ENCODE measurements at places on chromosomes 3 and 15. TPM values are rescaled to one million over a fixed set of nuclear protein-coding genes. Genes with fewer than 3 reads are reported as not detected.

DNA sequence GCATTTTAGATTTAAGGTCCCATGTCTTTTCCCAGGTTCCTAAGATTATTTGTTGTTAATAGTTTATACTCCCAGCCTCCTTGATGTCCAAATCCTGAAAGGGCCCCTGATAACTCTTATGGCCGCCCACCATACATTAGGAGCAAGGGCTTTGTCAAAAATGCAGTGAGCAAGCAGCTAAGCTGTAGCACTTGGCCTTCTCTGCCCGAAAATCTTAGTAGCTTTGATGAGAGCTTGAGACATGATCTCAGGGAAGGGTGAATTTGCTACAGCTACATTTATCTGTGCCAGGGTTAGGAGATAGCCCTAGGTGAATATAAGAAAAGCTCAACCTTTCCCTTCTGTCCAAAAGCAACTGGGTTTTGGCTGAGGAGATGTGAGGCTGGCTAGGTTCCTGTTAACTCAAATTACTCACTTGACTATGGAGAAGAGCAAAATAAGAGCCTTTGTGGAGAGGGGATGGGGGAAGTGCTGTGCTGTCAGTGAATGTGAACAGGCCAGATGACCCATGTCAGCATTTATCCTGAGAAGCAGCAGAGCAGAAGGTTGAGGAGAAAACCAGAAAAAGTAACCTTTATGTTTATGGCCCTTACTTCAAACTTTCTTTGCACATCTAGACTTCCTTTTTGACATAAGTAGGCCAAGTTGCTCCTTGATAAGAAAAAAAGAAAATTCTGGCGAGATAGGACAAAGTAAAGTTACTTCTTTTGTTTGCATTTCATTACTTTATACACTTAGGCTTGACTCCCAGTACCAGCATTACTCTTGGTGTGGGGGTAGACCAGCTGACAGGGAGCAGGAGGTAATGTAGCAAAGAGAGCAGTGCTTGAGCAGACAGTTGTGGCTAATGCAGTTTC lies 21.1 kb downstream of the MAPK6 start:
- no peak for DNase-seq

DNA sequence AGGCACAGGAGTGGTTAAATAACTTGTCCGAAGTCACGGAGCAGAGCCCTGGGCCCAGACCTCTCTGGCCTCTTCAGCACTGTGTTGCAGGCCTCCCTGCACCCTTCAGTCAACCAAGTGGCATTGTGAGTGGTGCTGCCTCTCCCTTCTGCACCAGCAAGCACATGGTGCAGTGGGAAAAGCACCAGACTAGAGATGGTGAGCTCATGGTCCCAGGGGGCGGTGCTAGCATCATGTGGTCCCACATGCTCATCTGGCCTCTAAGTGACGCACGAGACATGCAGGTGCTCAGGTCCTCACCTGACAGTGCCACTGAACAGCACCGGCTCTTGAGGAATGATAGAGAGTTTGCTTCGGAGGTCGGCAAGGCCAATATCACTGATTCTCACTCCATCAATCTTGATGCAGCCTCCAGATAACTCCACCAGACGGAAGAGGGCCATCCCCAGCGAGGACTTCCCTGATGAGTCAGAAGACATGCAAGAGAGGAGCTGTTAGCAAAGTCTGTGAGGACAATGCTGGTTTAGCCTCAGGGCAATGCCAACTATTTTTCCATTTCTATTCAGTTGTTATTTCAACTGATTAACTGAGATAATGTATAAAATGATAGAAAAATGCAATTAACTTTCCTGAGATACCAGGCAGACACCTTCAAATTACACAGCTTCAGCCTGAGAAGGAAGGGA lies 53.1 kb upstream of the PARL start:
- no peak for DNase-seq

GRCh38 chr3:142027300-142027699 lies 122.0 kb downstream of the TFDP2 start:
- DNase-seq = no peak

DNA sequence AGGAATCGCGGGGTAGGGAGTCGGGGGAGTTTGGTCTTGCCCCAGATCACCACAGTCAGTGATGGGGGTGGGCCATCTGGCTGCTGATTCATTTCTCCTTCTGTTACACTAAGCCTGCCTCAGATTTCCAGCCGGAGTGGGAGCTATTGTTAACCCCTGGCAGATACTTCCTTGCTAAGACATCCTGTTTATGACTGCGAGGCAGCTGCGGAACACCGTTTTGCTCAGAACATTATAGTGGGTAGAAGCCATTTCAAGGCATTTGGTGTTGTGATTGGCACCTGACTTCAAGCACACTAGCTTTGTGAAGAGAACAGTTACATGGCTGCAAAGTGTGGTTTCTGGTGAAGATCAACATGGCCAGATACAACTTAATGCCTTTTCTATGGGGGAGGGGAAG lies 73.8 kb downstream of the FLNB start:
- peak; percentile 57 for DNase-seq

DNA sequence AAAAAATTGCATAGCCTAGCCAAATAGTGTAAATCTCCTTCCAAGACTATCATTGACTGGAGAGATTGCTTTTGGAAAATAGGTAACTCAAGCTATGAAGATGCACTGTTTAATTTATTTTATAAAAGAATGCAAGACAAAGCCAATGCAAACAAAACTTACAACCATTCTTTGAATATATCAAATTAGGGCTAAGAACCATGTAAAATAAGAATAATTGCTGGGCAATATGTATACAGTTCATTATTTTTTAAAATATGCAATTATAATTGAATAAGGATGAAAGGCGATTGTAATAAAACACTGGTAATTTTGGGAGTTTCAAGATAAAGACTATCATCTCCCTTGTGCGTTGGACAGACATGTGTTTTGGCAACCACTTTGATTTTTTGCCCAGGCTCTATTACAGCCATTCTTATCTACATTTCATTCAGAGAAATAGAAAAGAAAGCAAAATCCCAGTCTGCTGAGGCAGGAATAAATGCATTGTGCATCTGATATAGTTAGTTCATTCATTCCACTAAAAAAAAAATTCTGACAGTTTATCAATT lies 242.3 kb upstream of the ROBO1 start:
- no peak for DNase-seq

DNA sequence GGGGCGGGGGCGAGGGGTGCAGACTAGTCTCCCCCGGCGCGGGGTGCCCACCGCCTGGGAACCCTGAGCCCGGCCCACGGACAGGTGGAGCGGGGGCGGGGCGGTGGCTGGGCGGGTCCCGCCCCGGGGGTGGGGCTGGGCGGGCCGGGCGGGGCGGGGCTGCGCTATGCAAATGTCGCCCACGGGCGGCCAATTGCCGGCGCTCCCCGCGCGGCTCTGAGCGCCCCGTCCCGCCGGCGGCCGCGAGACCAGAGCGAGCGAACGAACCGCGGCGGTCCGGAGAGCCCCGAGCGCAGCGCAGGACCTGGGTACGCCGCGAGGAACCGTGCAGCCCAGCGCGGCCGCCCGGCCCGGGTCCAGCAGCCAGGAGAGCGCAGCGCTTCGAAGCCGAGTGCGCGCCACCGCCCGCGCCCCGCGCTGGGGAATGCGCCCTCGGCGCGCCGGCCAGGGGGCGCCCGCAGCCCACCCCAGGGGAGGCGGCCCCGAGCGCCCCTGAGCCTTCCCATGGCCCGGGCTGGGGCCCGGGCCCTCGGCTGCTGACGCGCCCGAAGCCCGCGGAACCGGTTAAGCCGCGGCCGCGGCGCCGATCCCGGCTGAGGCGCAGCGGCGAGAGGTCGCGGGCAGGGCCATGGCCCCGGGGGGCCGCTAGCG lies at the start of gene SEMA3F:
Gene SEMA3F, plus strand, starts transcription at position 485 of the 651 bp plus-strand sequence. CDS start 4,299 bp downstream, outside the sequence.
- peak; percentile 82 for DNase-seq

GRCh38 chr15:65558336-65558735 lies 28.1 kb downstream of the HACD3 start:
- no peak for DNase-seq

- DNase-seq = no peak
Measured at GRCh38 chr15:92656089-92656488, 514 bp upstream of the FAM174B start.

The WWTR1 gene
- total RNA-seq = 62.7 TPM

- DNase-seq = peak; percentile 90
Measured at GRCh38 chr3:49903451-49904424, at the start of gene MST1R. Gene MST1R, minus strand, starts transcription at chr3:49903873. Its CDS starts 264 bp downstream, at chr3:49903609.

GRCh38 chr3:64321747-64322146 lies 96.5 kb upstream of the PRICKLE2 start:
- no peak for DNase-seq

The SPINK8 gene
- total RNA-seq = not detected

DNA sequence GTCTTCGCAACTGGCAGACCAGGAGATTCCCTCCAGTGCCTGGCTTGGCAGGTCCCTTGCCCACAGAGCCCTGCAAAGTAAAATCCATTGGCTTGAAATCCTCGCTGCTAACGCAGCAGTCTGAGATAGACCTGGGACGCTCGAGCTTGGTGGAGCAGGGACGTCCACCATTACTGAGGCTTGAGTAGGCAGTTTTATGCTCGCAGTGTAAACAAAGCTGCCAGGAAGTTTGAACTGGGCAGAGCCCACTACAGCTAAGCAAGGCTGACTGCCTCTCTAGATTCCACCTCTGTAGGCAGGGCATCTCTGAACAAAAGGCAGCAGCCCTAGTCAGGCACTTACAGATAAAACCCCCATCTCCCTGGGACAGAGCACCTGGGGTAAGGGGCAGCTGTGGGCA lies 205.0 kb upstream of the MME start:
- DNase-seq = no peak

DNA sequence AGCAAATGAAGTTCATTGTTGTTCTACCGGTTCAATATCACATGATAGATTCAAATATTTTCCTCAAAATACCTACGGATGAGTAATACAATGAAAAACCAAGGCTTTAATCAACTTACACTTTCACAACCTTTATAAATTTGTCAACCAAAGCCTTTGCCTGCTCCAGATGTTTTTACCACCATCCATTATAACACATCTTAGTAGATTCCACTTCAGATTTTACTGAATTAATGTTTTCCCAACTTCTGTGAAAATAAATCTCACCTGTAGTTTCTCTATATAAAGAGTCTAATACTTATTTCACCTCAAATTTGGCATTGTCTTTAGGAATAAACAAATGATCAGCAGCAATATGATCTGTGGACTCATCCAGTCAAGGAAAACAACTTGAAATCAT lies 131.1 kb downstream of the ZNF280D start:
- DNase-seq = no peak

- DNase-seq = no peak
Measured at GRCh38 chr15:91541286-91541685, 312.2 kb upstream of the SLCO3A1 start.

GRCh38 chr3:174937478-174937877 lies 78.3 kb downstream of the NAALADL2 start:
- no peak for DNase-seq

DNA sequence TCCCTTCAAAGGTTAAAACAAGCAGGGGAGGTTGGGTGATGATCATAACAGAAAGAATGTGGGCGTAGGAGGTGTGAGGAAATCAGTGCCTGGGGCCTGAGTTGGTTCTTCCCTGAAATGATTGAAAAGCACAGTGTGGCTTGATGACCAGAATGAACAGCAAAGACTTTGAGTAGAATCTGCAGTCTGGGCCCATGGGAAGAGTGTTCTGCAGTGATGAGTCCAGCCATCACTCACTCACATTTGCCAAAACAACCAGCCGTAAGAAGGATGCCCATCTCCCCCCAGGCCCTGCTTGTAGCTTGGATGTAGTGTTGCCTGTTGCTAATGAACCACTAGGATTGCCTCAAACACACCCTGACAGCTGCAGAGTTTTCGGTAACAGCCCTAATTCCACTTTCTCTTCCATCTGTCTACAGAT lies 67.9 kb downstream of the VGLL3 start:
- no peak for DNase-seq

The MAP2K1 gene
- total RNA-seq = 40.1 TPM

DNA sequence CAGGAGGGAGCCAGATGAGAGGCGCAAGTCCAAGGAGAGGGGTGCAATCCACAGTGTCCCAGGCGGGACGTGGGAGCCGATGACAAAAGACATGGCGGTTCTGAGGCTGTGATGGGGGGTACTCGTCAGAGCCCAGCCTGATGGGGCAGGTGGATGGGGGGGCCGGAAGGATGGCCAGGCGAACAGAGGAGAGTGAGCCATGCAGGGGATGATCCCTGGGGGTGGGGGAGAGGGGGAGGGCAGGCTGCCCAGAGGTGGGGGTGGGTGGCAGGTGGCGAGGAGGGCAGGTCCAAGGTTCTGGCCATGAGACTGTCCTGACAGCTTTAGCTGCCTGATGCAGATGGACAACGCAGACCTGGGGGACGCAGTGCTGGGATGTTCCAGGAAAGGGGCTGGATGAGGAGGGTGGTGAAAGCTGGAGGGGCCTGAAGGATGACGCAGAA lies 8.9 kb upstream of the CSPG4 start:
- peak; percentile 44 for DNase-seq

DNA sequence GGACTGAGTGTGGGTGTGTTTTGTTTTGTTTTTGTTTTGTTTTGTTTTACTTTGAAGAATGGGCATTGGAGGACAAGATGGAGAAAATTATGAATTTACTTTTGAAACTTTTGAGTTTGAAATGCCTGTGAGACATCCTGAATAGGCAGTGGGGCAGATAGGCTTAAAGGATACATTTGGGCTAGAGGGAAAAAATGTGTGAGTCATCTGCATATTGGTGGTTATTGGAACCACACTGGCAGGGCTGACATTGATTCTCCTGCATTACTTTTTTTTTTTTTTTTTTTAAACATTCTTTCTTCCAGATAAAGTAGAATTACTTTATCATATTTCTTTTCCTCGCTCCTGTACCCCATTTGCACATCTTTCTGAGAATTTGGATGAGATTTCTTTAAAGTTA lies 56.1 kb downstream of the CALML4 start:
- DNase-seq = no peak

The SAMMSON gene
- not detected for total RNA-seq

- DNase-seq = no peak
Measured at GRCh38 chr15:42035435-42035761, 14.6 kb upstream of the PLA2G4E start.

All from right cardiac atrium (tissue), 5 donors.